ENCODE measurements at places on chromosomes 1 and 21.
A peak's percentile ranks its signal among the peaks of the same experiment; 100 is the strongest.

- DNase-seq, result peak; percentile 75
Observed at GRCh38 chr1:114979278-114979891, 50.2 kb upstream of the TSHB start.

- DNase-seq, result no peak
Observed at GRCh38 chr1:62325681-62326080, 6.4 kb upstream of the KANK4 start.

GRCh38 chr1:180928331-180929230, 15.9 kb downstream of the KIAA1614 start:
- no peak for DNase-seq

DNA sequence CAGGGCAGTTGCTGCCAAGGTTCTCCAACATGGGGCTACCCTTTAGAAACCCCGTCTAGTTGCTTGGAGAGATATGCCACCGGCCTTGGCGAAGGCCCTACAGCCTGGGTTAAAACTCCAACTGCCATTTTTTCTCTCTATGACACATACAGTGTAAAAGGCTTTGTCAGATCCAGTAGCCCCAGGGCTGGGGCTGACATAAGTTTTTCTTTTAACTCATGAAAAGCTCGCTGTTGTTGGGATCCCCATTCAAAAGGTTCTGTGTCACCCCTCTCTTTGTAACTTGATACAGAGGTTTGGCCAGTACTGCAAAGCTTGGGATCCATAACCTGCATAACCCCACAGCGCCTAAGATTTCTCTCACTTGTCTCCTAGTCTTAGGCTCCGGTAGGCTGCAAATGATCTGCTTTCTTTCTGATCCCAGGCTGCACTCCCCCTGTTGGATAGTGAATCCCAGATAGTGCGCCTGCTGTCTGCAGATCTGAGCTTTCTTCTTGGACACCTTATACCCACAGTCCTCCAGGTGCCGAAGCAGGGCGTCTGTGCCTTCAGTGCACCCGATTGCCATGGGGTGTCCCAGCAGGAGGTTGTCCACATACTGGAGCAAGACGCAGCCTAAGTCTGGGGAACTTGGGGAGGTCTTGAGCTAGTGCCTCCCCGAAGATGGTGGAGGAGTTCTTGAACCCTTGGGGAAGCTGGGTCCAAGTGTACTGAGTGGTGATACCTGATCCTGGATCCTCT, 406.2 kb downstream of the TGFB2 start:
- no peak for DNase-seq

- no peak for DNase-seq
Observed at GRCh38 chr1:93016171-93016570, 54.9 kb upstream of the DIPK1A start.

- no peak for DNase-seq
Observed at GRCh38 chr21:14858311-14858710, 206.5 kb downstream of the NRIP1 start.

DNA sequence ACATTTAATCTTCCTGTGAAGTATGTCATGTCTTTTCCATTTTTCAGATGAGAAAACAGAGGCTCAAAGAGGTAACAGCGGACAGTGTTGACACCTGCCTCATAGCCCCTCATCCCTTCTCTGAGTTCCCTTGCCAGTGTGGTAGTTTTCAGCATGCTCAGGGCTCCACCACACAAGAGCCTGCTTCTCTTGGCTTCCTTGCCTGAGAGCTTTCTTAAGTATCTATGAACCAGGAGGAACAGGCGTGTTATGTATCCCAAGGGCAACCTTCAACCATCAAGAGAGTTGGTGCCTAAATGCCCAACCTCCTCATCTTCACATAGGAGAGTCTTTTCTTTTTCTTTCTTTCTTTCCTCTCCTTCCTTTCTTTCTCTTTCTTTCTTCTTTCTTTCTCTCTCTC, 5.9 kb upstream of the PAFAH2 start:
- DNase-seq, result no peak

- DNase-seq, result no peak
Observed at GRCh38 chr1:170375082-170375723, 156.8 kb upstream of the GORAB start.

- no peak for DNase-seq
Observed at GRCh38 chr21:41809891-41810596, 43.2 kb upstream of the RIPK4 start.

- DNase-seq, result peak; percentile 75
Observed at GRCh38 chr1:22143065-22144033, at the start of gene WNT4. Gene WNT4 (minus strand): TSS chr1:22143097. CDS start chr1:22142922, 175 bp downstream.

- DNase-seq, result no peak
Observed at GRCh38 chr21:44293551-44294231, 6.2 kb upstream of the PFKL start.

DNA sequence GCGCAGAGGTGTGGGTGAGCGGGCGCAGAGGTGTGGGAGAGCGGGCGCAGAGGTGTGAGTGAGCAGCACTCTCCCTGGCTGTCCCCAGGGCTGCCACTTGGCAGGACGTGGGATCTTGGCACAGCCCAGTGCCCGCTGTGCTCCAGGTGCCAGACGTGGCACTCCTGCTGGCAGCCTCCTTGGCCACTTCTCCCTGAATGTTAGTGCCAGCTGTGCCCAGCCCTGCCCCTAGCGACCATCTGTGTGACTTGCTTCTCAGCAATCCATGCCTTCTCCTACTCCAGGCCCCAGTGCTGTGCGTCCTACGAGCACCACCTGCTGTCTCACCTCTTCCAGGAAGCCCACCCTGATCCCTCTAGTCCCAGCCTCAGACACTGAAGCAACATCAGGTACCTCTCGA, 30.5 kb downstream of the KRTAP10-1 start:
- DNase-seq, result no peak

- no peak for DNase-seq
Observed at GRCh38 chr1:29331729-29332128, 95.4 kb downstream of the PTPRU start.

GRCh38 chr1:214557952-214558735, 6.7 kb upstream of the PTPN14 start:
- DNase-seq, result no peak

DNA sequence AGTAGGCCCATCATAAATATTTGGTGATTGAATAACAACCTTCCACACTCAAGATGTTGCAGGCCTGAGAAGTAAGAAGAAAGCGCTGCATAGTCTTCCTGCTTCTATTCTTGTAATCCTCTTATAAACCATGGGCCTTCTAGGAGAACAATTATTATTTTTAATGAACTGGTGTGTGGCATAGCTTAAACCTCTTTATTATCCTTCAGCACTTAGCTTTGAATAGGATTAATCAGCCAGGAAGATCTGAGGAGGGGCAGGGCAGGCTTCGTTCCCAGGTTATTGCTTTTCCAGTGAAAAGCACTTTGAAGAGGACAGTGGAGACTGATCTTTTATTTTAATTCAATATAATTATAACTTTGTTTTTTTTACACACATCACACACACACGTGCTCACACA, 42.3 kb downstream of the KIF26B start:
- DNase-seq, result no peak

- DNase-seq, result no peak
Observed at GRCh38 chr1:8028571-8028910, 2.4 kb upstream of the ERRFI1 start.

- DNase-seq, result peak; percentile 56
Observed at GRCh38 chr1:13583966-13584791, 547 bp downstream of the PDPN start.

GRCh38 chr21:28781602-28782276, 210.9 kb downstream of the LTN1 start:
- peak; percentile 25 for DNase-seq

- DNase-seq, result no peak
Observed at GRCh38 chr1:117173691-117174090, 37.0 kb downstream of the VTCN1 start.

DNA sequence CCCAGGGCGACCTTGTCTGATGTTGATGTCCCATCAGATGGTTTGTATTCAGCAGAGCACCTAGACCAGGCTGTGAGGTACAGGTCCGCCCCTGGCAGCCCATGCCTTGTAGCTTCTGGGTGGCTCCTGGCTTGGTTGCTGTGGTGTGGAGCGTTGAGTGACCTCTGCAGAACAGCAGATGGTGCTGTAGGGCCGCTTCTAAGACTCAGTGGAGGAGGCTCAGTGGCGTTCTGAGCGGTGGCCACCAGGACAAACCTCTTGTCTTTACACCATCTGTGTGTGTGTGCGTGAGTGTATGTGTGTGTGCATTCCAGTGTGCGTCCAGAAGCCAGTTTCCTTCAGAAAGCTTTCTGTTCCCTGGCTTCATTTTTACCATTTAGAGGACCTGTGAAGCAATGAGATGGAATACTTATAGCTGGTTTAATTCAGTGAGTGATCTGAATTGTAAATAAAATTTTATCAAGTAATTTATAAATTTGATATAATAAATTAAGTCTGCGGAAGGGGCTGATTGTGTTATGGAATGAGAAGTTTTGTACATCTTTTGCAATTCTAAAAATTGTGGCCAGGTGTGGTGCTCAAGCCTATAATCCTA, 66.1 kb downstream of the ADARB1 start:
- DNase-seq, result peak; percentile 92

DNA sequence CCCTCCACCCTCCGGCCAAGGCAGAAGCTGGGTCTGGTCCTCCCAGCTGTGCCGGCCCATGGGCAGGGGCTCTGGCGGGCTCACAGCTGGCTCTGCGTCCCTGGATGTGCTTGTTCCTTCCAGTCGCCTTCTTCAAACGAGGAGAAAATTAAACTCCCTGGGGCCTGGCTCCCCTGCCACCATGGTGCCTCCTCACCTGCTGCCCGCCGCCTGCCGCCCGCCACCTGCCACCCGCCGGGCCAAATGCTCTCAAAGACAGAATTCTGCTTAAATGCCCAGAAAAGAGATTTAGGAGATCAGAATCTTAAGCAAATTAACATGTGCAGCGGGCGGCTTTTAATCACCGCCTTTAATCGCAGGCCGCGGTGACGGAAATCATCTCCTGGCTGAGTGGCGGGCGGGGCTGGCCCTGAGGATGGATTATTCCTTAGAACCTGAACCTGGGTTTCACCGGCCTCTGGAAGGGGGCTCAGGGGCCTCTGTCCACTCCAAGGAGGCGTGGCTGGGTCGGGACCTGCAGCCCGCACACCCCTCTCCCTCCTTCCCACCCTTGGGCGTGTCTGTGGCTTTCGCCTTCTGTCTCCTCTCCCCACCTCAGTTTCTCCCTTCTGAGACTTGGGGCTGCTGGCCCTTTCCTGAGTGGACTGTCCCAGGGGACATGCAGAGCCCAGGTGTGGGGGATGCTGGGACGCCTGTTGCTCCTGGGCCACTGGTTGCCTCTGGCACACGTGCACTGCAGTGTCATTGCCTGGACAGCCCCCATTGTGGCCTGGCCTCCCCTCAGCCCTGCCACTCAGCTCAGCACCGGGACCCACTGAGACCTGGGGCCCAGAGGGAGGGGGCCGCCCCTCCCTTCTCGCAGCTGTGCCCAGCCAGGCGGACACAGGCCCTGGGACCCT, 10.5 kb upstream of the PLCH2 start:
- no peak for DNase-seq

DNA sequence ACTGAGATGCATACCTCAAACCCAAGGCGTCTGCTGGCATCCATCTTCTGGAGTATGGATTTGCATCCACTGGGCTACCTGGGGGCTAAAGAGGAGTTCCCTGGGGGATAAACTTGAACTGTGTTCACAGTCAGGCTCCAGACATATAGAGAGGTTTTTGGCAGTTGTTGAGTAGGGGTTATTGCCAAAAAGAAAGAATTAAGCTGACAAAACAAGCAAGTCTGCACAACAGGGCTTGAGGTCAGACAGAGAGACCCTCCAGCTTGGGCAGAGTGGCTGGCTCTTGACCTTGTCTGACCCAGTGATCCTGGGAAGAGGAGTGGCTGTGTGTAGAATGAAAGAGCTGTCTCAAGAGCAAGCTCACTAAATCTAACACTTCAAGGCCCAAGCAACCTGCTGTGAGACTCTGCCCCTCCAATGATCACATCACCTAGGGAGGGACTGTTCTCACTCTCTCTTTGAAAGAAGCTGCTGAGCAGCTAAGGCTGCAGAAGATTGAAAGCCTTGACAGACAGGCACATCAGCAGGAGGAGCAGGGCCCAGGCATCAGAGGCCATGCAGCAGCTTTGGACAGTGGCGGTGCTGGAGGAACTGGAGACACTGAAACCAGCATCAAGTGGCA, 61.5 kb downstream of the SYT2 start:
- no peak for DNase-seq

- peak; percentile 8 for DNase-seq
Observed at GRCh38 chr1:207798847-207799246, 47.0 kb downstream of the CD46 start.
